Stimulated activated CD8-positive, alpha-beta memory T cell treated with anti-CD3 and anti-CD28 coated beads, Interleukin-7, amount 100 ng/mL, for 48 hours (primary cell): ENCODE measurements at places on chromosomes 16 and 17.

GRCh38 chr16:80986557-80986956 lies 20.1 kb downstream of the CMC2 start:
- DNase-seq, result no peak

GRCh38 chr17:12627177-12627629 lies 38.5 kb upstream of the MYOCD start:
- no peak for DNase-seq

DNA sequence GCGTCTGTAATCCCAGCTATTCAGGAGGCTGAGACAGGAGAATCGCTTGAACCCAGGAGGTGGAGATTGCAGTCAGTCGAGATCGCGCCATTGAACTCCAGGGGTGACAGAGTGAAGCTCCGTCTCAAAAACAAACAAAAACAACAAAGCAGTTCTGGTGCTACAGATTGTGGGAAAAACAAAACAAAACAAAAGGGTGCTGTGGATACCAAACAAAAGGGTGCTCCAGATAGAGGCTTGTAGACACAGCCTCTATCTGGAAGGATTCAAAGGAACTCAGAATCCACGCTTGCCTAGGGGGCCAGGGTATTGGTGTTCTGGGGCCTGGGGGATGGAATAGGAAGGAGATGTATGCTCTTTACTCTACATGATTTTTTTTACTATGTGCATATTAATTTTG lies 2.5 kb downstream of the MYLK3 start:
- DNase-seq, result no peak

- DNase-seq, result no peak
Measured at GRCh38 chr17:67647482-67647881, 70.3 kb upstream of the NOL11 start.

DNA sequence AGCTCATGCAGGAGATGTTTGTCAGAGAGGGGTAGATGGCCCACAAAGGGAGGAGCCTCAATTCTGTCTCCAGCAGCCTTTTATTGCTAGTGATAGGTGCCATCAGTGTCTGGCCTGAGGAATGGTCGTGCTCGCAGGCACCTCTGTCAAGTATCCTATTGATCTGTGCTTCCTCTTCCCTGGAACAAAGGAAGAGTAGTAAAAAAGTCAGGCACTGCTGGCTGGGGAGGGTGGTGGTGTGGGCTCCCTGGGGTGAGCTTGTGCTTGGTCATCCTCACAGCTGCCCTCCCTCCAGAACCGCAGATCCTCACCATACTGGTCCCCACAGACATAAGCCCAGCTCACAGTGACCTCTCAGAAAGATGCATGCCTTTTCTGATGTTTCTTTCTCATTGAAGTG lies 15.0 kb upstream of the SALL1 start:
- no peak for DNase-seq

DNA sequence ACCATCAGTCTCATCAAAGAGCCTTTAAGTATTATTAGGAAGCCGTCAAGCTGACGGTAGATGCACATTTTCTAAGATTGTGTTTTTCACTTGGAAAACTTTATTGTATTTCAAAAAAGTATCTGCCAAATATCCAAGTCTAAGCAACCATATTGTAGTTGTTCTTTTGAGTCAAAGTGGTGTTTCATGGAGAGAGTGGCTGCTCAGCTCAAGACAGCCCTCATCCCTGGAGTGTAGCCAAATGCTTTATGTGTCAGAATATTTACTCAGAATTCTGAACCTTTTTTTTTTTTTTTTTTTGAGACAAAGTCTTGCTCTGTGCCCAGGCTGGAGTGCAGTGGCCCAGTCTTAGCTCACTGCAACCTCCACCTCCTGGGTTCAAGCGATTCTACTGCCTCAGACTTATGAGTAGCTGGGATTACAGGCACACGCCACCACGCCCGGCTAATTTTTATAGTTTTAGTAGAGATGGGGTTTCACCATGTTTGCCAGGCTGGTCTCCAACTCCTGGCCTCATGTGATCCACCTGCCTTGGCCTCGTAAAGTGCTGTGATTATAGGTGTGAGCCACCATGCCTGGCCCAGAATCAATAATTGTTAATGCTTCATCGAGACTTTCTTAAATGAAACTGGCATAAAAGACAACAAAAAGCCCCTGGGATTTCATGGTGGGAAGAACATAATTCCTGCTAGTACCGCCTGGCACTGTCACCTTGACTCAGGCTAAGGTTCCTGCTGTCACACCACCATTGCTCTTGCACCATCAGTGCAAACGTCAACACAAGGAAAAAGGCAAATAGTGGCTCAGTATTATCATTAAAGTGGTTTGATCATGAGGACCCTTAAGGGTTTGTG lies 45.5 kb downstream of the PRKCA start:
- no peak for DNase-seq

DNA sequence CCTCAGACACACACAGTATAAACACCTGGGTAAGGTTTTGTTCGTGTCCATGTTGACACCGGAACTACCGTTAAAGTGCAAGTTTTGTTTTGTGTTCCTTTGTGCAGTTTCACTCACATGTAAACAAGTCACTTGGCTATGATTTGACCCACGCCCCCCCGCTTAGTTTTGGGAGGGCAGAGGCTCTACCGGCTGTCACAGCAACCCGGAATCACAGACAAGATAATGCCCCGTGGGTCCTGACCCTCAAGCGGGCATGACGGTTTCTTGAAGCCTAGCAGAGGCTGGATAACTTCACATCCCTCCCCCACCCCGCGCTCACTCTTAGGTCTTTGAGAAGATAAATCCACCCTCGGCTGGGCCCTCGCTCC lies 1.7 kb downstream of the RASD1 start:
- no peak for DNase-seq

- no peak for DNase-seq
Measured at GRCh38 chr16:1019231-1020090, 37.9 kb downstream of the SOX8 start.

GRCh38 chr17:7972131-7972785 lies 30.2 kb upstream of the GUCY2D start:
- no peak for DNase-seq

DNA sequence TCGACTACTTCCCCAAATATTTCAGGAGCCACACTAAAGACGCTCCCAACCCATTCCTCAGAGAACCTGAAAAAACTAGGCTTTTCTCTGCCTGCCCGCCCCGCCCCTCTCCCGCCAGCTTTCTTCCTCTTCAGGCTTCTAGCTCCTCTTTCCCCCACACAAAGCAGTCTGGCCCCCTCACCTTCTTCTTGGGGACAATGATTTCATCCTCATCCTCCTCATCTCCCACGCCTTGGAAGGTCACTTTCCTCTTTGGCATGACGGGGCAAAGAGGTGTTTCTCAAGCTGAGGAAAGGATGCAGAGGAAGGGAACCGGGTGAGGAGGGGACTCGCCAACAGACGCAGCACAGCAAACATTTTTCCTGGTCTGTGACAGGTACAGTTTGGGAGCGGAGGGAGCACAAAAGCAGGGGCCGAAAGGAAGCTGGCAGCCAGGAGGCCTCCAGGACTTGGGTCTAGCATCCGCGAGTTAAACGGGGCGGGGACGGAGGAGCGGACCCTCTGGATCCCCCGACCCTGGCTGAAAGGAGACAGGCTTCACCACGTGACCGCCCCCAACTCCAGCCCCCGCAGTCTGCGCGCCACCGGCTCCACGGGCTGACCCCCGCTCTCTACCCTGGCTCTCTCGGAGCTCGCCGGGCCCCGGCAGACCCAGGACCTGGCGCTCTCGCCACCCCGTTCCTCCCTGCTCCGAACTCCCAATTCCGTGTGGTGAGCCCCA lies 525 bp downstream of the CD2BP2 start:
- DNase-seq, result no peak

DNA sequence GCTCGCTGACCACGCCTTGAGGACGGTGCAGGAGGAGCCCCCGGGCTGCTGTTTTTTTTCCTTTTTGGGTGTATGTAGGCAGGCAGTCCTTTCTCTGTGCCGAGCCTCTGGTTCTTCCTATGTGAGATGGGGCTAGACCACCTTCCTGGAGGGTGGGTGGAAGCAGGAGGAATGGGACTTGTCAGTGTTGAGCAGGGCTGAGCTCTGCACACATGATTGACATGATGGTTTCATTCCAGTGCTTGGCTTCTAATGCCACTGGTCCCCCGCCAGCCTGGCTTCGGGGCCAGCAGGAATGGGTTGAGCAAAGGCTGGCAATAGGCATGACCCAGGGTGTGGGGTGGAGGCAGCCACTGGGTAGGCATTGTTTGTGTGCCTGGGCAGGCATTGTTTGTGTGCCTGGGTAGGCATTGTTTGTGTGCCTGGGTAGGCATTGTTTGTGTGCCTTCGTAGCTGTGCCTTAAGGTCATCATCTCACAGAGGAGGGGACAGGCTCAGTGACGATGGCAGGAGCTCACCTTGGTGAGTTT lies 14.2 kb upstream of the ADCY7 start:
- DNase-seq, result no peak

DNA sequence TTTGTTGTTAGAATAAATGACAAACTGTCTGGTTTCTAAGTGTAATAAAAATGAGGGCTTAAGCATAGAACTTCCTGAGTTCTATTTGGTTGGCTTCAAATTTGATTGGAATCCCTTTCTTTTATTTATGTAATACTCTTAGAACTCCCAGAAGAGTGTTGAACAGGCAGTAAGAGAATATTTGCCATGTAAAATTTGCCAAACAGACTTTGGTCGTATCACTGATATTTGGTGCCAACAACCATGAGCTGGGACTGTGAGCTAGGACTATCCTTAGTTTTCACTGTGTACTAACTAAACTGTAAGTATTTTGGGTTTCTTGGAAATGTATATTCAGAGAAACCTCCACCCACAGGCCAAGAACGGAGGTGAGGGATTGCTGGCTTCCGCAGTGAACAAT lies 971.2 kb upstream of the SOX9 start:
- DNase-seq, result no peak

GRCh38 chr16:12097523-12098428 lies 121.2 kb downstream of the SNX29 start:
- no peak for DNase-seq
